ENCODE measurements at places on chromosomes 11 and 22. TPM values are rescaled to one million over a fixed set of nuclear protein-coding genes. Genes with fewer than 3 reads are reported as not detected.

- no peak overlapping the region for H3K27ac ChIP-seq
- H3K4me3 ChIP-seq, result no peak overlapping the region
- H3K27me3 ChIP-seq, result no peaks in the 10 kb centered on the region
These were observed 19.4 kb downstream of the LRRC74B start for GRCh38 chr22:21064917-21065864.

GRCh38 chr11:125935618-125936199, 10.1 kb upstream of the VSIG10L2 start:
- H3K4me3 ChIP-seq, result no peak overlapping the region
- DNase-seq, result no peak

GRCh38 chr11:90884181-90884580, 661.3 kb upstream of the CHORDC1 start:
- H3K4me1 ChIP-seq, result no peaks in the 10 kb centered on the region
- no peak overlapping the region for H3K27ac ChIP-seq
- no peaks in the 10 kb centered on the region for H3K27me3 ChIP-seq
- H3K36me3 ChIP-seq, result no peaks in the 10 kb centered on the region
- H3K4me3 ChIP-seq, result no peak overlapping the region

- H3K4me3 ChIP-seq, result no peak overlapping the region
- no peaks in the 10 kb centered on the region for H3K27me3 ChIP-seq
- no peak overlapping the region for H3K27ac ChIP-seq
- DNase-seq, result no peak
- H3K36me3 ChIP-seq, result no peaks in the 10 kb centered on the region
These were observed 473.4 kb downstream of the METTL15 start for GRCh38 chr11:28581286-28582242.

DNA sequence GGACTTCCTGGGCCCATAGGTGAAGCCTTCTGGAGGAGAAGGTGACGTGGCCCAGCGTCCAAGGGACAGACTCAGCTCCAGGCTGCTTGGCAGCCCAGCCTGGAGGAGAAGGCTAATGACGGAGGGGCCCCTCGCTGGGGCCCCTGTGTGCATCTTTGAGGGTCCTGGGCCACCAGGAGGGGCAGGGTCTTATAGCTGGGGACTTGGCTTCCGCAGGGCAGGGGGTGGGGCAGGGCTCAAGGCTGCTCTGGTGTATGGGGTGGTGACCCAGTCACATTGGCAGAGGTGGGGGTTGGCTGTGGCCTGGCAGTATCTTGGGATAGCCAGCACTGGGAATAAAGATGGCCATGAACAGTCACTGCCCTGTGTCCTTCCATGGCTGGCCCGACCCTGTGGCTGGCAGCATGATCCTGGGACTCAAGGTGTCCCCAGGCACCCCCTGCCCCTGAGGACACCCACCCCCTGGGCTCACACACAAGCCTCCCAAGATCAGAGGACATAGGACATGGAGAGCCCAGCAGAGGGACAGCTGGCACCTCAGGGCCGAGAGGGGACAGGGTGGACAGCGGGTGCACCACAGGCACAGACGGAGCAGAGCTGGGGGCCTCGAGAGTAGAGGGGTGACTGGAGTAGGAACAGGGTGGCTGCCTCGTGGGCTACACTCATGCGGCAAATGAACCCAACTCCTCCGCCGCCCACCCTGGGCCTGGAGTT, 10.1 kb downstream of the SIGIRR start:
- no peaks in the 10 kb centered on the region for H3K27me3 ChIP-seq
- no peak for DNase-seq
- peaks cover 6% of the 10 kb centered on the region for H3K4me1 ChIP-seq
- no peak overlapping the region for H3K4me3 ChIP-seq

- H3K27me3 ChIP-seq, result no peaks in the 10 kb centered on the region
- no peak overlapping the region for H3K4me3 ChIP-seq
- no peak for DNase-seq
These were observed 29.4 kb downstream of the SCN3B start for GRCh38 chr11:123624974-123625373.

DNA sequence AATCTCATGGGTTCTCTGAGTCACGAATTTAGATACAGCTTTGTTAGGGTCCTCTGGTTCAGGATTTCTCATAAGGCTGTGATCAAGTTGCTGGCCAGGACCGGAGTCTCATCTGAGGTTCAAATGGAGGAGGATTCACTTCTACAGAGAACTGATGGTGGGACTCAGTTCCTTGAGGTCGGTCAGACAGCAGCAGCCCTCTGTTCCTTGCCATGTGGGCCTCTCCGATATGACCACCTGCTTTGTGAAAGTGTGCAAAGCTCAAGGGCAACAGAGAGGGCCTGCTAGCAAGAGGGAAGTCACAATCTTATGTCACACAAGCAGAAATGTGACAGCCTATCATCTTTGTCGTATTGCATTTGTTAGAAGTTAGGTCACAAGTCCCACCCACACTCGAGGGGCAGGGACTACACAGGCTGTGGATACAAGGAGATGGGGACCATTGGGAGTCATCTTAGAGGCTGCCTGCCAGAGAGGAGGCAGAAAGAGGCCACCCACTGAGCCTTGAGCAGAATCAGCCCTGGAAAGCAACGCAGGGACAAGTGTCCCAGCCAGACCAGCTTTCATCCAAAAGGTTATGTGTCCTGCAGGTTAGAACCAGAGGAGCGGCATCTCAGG, 34.5 kb downstream of the RPUSD4 start:
- no peak overlapping the region for H3K27ac ChIP-seq
- H3K36me3 ChIP-seq, result no peaks in the 10 kb centered on the region
- DNase-seq, result no peak
- H3K4me3 ChIP-seq, result no peak overlapping the region
- H3K27me3 ChIP-seq, result no peaks in the 10 kb centered on the region

DNA sequence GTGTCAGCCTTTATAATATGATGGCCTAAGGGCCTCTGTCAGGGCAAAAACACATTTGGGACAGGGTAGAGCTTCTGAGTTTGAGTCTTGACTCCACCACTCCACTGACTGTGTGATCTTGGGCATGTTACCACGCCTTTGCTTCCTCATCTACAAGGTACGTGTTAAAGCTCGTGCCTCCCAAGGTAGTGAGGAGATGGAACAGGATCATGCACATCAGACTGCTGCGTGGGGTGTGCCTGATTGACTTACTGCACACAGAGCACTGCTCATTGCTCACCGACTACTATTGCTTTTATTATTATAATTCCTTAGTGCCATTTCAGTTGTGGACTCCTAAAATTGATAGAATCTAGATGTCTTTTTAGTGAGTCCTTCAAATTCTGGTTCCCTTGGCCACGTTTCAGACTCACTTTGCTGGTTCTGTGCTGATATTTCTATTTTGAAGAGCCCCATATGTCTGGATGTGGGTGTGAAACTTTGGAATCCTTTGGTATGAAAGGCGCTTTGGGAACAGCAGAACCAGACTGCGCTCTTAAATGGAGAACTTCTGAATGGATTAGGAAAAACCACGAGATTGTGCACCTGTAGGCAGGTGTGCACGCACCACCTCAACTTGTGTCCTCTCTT, 44.1 kb upstream of the RAB1B start:
- no peak for DNase-seq
- no peaks in the 10 kb centered on the region for H3K4me1 ChIP-seq
- H3K4me3 ChIP-seq, result no peak overlapping the region

DNA sequence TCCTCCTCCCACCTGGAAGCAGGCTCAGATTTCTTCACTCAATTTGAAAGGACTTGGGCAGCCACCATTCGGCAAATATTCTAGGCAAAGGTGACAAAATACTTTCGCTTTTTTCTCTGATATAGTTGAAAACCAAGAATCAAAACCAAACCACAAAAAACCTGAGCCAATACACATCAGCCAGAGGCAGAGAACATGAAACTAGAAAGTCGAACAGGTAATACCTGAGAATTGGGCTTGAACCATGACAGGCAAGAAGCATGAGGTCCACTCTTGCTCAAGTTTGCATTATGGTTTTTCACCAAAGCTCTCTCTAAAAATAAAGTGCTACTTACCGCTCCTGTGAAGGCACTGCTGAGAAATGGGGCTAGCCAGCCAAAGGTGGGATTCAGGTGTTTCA, 26.2 kb upstream of the LDLRAD3 start:
- H3K4me1 ChIP-seq, result no peaks in the 10 kb centered on the region
- no peak overlapping the region for H3K4me3 ChIP-seq
- H3K36me3 ChIP-seq, result no peaks in the 10 kb centered on the region
- H3K27ac ChIP-seq, result no peak overlapping the region
- DNase-seq, result no peak

DNA sequence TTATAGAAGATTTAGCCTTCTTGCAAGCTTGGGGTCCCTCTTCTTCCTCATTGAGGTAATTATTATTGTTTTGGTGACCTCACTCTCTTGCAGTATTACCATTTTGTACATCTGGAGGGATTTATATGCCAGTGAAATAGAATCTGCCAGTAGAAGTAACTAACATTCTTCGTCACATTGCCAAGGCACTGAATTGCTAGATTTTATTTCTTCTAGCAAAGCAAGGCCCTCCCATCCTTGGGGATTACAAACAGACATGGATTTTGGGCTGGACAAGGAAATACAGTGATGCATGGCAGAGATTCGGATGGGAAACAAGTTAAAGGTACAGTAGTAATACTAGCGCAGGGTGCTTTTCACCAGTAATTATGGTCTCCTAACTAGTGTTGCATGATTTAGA, 7.8 kb downstream of the ADAMTS15 start:
- DNase-seq, result no peak
- H3K4me1 ChIP-seq, result peaks cover 56% of the 10 kb centered on the region
- no peaks in the 10 kb centered on the region for H3K27me3 ChIP-seq
- H3K27ac ChIP-seq, result no peak overlapping the region
- no peak overlapping the region for H3K4me3 ChIP-seq

GRCh38 chr11:46305295-46305694, 27.8 kb downstream of the CREB3L1 start:
- H3K4me3 ChIP-seq, result no peak overlapping the region
- no peaks in the 10 kb centered on the region for H3K27me3 ChIP-seq
- H3K4me1 ChIP-seq, result no peaks in the 10 kb centered on the region
- DNase-seq, result no peak
- H3K27ac ChIP-seq, result no peak overlapping the region
- no peaks in the 10 kb centered on the region for H3K36me3 ChIP-seq

DNA sequence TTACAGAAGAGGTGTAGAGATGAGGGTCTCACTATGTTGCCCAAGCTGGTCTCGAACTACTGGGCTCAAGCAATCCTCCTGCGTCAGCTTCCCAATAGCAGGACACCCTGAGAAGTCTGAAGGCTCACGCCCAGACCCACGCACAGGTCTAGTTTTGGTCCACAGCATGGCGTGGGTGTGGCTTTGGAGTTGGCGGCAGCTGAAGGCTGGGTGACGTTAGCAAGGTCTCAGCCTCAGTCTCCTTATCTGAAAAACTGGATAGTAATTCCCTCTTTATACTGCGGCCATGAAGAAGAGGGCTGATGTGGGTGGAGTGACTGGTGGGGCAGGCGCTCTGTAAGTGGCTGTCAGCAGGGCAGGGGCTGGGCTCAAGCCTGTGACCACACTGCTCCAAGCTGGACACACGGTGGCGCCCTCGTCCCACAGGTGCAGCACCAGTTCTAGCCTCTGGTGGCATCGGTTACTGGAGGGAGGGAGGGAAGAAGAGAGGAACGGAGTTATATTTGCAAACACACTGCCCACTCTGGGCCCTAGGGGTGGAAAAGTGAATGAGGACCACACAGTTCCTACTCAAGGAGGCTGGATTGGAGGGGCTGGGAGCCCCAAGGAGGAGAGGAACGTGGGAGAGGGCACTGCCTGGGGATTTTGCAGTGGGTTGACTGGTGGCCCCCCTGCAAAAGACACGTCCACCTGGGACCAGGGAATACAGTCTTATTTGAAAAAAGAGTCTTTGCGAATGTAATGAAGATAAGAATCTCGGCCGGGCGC, 19.6 kb upstream of the CARD10 start:
- H3K27ac ChIP-seq, result no peak overlapping the region
- peak; percentile 53 for DNase-seq
- H3K4me3 ChIP-seq, result peak overlapping the region; percentile 35

DNA sequence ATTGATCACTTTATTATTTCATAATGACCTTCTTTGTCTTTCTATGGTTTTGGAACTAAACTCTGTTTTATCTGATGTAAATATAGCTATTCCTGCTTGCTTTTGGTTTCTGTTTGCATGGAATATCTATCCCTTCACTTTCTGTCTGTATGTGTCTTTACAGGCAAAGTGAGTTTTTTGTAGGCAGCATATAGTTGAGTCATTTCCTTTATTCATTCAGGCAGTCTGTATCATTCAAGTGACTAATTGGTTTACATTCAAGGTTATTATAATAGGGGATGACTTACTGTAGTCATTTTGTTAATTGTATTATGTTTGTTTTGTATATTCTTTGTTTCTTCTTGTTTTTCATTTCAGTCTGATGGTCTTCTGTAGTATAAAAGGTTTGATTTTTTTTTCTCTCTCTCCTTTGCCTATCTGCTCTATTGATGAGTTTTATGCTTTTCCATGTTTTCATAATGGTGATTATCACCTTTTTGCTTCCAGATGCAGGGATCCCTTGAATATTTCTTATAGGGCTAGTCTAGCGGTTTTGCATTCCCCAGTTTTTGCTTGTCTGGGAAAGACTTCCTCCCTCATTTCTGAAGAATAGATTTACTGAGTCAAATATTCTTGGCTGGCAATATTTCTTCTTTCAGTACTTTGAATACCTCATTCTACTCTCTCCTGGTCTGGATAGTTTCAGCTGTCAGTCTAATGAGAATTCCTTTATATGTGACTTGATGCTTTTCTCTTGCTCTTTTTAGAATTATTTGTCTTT, 50.4 kb downstream of the GDPD4 start:
- no peaks in the 10 kb centered on the region for H3K4me1 ChIP-seq
- no peaks in the 10 kb centered on the region for H3K27me3 ChIP-seq
- no peaks in the 10 kb centered on the region for H3K36me3 ChIP-seq
- DNase-seq, result no peak
- no peak overlapping the region for H3K27ac ChIP-seq

DNA sequence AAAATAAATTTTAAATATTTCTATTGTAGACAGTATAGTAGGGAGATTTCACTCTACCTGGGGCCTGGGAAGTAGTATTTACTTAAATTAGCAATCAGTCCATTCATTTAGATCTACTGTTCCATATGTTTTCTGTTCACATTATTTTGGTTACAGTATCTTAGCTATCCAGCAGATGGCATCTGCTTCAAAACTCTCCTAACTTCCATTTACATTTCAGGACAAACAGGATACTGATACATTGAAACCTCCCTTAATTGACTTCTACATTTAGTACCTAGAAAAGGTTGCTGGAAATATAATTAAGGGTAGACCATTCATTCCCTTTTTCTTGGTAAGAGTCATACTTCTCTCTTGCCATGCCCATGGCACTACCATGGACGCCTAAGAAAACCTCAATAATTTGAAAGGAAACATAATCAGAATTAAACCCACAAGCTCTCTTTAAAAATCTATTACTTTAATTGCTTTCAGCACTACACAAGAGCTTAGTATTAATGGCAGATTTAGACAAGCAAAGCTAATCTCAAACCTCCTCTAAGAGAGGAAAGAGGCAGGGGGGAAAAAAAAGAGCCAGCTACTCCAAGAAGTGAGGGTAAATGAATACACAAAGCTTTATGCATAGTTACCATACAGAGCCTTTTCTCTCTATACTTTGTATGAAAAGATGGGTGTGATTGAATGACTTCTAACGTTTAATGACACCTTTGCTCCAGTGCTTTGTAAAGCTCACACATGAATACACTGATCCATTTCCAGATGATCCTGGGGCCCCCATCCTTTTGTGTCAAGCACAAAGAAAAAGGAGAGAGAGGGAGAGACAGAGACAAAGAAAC, 131.2 kb upstream of the MTMR2 start:
- no peaks in the 10 kb centered on the region for H3K36me3 ChIP-seq
- peak overlapping the region; percentile 61 for H3K27ac ChIP-seq
- no peak overlapping the region for H3K4me3 ChIP-seq
- peaks cover 51% of the 10 kb centered on the region for H3K4me1 ChIP-seq
- no peak for DNase-seq
- no peaks in the 10 kb centered on the region for H3K27me3 ChIP-seq

The AASDHPPT gene
- total RNA-seq, result 35.4 TPM

The IMMP1L gene
- 13.4 TPM for total RNA-seq

The OR4A16 gene
- total RNA-seq, result not detected

The KRTAP5-3 gene
- total RNA-seq, result not detected

The ARHGAP8 gene
- total RNA-seq, result 1.2 TPM

The PLAAT4 gene
- 19.2 TPM for total RNA-seq

The TRPC6 gene
- total RNA-seq, result 2.7 TPM

The SERPIND1 gene
- not detected for total RNA-seq
